ENCODE measurements at places on chromosomes 13 and 19. TPM values are rescaled to one million over a fixed set of nuclear protein-coding genes. Genes with fewer than 3 reads are reported as not detected.

Gene LIM2
- not detected for total RNA-seq

Gene KIR3DL2
- not detected for total RNA-seq

Gene TEX26
- not detected for total RNA-seq

Gene ZNF829
- 8.5 TPM for total RNA-seq

Gene ZNF317
- total RNA-seq: 32.4 TPM

Gene VWA8
- total RNA-seq: 32.5 TPM

Gene DDX39A
- 196 TPM for total RNA-seq

Gene RNF225
- 0.87 TPM for total RNA-seq
